Esophagus squamous epithelium (tissue), 5 donors: ENCODE measurements at places on chromosomes 6 and 20. TPM values are rescaled to one million over a fixed set of nuclear protein-coding genes. Genes with fewer than 3 reads are reported as not detected.

Gene PRDM13
- not detected for total RNA-seq

GRCh38 chr6:149925974-149926777 is 3.3 kb upstream of the RAET1G start:
- DNase-seq: peak; percentile 24

Gene KDM1B
- total RNA-seq: 24.5 TPM

Gene PTCHD4
- total RNA-seq: 0.19 TPM

DNA sequence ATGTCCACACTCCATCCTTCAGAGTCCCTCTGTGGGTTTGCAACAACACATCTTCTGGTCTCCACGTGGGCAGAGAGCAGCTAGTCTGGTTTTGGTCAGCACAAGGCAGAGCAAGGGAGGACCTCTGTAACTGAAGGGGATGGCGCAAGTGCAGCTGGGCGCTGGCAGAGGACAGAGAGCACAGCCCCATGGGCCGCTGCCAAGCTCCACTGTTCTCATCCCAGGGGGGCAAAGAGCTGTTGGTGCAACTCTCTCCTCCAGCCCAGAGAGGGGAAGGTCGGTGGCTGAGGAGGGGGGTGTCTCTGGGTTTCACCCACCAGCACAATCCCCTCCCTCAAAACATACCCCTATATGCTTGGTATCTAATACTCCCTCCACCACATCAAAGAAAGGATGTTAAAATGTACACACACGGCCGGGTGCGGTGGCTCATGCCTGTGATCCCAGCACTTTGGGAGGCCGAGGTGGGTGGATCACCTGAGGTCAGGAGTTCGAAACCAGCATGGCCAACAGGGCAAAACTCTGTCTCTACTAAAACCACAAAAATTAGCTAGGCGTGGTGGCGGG is 9.1 kb downstream of the ATP9A start:
- DNase-seq: no peak

Gene SPATA25
- total RNA-seq: 1.1 TPM

Gene E2F1
- total RNA-seq: 2.1 TPM

Gene MCCD1
- not detected for total RNA-seq

GRCh38 chr20:53513489-53514298 is 79.9 kb downstream of the ZNF217 start:
- DNase-seq: no peak

GRCh38 chr6:151490996-151491395 is 2.8 kb upstream of the CCDC170 start:
- no peak for DNase-seq

Gene FLRT3
- total RNA-seq: 11.8 TPM

Gene PLN
- total RNA-seq: 1.1 TPM

DNA sequence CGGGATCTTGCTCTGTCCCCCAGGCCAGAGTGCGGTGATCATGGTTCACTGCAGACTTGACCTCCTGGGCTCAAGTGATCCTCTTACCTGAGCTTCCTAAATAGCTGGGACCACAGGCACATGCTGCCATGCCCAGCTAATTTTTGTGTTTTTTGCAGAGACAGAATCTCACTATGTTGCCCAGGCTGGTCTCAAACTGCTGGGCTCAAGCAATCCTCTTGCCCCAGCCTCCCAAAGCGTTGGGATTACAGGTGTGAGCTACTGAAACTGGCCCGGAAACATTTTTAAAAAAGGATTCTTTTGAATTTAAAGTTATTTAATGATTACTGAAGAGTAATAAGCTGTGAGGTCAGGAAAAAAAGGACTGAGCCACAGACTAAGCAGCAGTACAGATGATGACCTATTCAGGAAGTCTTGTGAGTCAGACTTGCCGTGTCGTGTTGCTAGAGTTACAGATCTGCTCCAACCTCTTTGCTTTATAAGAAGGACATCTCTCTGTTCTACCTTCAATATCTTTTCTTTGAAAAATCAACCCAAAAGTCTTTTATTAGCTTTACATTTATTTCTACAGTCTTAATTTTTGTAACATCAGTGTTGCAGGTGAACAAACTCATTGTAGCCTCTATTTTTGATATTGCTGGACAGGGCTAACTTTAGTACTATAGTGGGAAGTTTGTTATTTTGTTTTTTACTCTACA is 108.7 kb downstream of the NCOA3 start:
- no peak for DNase-seq
